ENCODE measurements at places on chromosomes 6 and 20. TPM values are rescaled to one million over a fixed set of nuclear protein-coding genes. Genes with fewer than 3 reads are reported as not detected.

- DNase-seq: no peak
Observed at GRCh38 chr6:47170617-47170947, 128.4 kb upstream of the ADGRF1 start.

DNA sequence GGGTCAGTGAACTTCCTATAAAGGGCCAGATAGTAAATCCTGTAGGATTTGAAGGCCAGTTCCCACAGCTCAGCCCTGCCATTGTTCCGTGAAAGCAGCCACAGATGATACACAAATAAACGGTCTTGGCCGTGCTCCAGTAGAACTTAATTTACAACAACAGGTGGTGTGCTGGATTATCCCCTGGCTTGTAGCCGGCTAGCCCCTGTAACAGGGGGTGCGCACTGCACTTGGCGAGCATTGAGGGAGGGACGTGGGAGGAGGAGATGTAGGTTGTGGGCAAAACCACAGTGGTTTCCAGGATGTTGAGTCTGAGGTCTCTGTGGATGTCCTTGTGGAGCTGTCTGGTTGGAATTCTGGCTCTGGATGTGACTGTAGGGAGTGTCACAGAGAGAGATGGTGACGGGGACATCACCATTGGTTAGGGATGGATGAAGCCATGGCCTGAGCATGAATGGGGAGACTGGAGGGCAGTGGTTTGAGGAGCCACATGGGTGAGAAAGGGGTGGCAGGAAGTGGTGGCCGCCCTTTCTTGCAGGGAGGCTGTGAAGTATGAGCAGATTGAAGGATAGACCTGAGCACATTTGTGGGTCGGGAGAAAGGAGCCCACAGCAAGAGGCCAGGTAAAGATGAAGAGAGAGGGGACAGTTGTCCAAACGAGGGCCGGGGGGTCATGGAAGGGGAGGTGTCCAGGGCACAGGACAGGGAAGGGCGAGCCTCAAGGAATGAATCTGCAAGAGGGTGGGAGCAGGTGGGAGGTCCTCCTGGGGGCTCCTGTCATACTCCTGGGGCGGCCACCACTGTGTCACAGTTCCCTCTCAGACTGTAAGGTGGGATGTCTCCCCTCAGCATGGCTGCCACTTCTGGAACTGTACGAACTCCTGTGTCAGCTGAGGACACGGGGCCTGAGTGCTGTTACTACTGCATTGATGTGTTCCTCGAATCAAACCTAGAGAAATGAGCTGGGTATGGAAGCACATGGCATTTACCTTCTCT lies 53.6 kb downstream of the CDH26 start:
- peak; percentile 40 for DNase-seq

- DNase-seq: no peak
Observed at GRCh38 chr6:87710090-87710489, 8.1 kb upstream of the AKIRIN2 start.

- DNase-seq: no peak
Observed at GRCh38 chr6:76677017-76677416, 604.6 kb upstream of the IMPG1 start.

DNA sequence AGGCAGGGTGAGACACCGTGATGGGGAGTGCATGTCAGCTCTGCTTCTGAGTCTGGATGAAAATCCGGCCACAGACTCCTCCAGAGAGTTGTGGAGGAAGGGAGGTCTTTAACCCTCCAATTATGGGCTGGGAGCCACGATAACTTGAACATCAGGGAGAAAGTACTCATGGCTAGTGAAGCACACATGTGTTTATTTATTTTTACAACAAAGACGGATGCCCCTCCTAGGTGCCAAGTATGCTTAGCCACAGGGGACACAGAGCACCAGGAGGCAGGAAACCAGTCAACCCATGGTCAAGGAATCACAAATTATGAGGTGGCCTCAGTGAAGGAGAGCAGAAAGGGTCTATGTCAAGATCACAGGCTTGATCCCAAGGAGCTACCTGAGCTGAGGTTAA lies 54.1 kb downstream of the ZNF217 start:
- DNase-seq: no peak

GRCh38 chr20:760751-761417 lies 7.4 kb downstream of the SLC52A3 start:
- peak; percentile 57 for DNase-seq

DNA sequence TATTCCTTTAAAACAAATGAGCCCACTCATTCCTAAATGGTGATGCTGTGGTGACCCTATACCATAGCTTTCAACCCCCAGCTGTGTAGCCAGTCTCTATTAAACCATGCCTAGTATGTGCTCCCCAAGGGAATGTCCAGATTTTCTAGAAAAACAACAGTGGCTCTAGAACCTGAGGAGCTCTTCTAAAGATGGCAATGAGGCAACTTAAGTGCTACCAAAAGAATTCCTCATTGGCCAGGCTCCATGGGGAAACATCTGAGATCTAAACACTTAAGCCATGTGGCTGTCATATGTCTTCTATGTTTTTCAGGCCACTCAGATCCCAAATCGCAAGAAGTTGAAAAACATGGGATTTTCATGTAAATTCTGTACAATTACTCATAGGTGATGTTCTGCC lies 191.0 kb downstream of the TPBG start:
- no peak for DNase-seq

- DNase-seq: no peak
Observed at GRCh38 chr20:5510446-5510845, 193.7 kb upstream of the PROKR2 start.

The LAMA5 gene
- total RNA-seq: 0.25 TPM

The EFCAB8 gene
- total RNA-seq: 0.89 TPM

The WFDC2 gene
- 1.3 TPM for total RNA-seq
